ENCODE measurements at places on chromosomes 13 and 19.
A peak's percentile ranks its signal among the peaks of the same experiment; 100 is the strongest.

DNA sequence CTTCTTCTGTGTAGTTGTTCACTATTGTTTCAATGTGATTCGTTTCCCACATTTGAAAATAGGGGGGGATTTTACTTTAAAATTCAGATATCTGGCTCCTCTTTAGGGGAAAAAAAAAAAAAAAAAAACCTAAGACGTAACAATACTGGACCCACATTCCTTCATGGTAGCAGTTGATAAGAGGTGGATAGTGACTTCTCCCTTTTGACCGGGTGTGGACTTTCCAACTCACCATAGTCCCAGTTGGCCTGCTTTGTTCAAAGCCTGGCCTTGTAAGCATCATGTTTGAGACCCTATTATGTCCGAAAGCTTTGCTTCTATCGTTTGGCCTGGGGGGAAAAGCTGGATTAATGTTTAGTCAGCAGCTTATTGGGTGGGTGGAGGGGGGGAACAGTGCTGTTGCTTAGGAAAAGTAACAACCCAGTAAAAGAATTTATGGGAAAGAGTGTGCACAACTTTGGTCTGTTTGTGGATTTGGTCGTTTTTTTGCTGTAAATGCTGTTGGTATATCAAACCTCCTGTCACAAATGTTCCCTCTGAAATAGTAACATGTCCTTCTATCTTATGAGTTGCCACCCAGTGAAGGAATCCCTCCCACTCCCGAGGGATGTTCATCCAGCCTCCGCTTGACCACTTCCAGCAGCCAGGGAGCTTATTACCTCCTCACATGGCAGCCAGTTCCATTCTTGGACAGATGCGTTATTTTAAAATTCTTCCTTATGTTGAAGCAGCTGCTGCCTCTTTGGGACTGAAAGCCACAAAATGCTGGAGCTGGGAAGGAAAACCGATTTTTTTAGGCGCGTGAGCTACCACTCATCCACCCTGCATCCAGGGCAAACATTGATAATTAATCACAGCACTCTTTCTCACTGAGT, 10.4 kb downstream of the SAMD4B start:
- DNase-seq, result peak; percentile 35

DNA sequence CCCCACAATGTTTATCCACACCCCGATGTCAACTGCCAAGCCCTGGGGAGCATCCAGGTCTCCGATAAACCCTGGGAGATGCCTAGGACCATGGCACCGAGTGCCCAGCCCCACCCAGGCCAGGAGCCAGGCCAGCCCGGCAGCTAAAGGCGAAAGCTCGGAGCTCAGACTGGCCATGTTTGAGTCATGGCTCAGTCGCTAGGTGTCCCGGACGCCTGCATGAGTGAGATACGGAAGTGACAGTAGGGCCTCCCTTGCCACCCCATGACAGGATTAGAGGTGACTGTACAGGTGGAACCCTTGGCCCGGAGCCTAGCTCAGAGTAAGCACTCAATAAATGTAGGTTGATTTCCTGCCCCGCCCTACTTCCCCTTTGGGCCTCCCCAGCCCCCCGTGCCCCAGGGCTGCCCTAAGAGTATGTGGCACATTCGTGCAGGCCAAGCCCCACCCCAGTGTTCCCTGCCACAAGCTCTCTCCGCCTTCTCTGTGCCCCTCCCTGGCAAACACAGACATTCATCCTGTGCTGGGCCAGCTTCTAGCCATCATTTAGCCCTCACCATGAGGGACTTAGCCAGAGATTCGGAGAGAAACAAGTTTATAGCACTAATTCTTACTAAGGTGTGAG, 5.8 kb upstream of the TPM4 start:
- no peak for DNase-seq

DNA sequence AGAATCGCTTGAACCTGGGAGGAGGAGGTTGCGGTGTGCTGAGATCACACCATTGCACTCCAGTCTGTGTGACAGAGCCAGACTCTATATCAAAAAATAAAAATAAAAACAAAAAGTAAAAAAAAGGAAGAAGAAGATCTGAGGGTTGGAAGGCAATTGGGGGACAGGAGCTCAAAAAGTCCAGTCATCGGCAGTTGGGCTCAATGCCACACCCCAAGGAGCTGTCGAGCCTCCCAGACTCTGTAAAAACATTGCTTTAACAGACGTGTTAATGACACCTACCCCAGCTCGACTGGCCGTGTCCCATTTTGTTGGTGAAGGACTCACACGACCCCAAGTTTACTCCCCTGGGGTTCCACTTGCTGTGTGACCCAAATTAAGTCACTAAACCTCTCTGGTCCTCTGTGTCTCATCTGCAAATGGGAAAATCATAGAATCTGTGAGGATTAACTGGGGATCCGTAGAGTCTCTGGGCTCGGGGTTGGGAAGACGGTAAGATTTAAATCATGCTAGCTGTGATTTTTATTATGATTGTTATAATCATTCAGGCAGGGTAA, 7.0 kb downstream of the GNA15 start:
- DNase-seq, result no peak

- no peak for DNase-seq
Measured at GRCh38 chr19:50051964-50052363, 26.2 kb downstream of the ZNF473 start.

DNA sequence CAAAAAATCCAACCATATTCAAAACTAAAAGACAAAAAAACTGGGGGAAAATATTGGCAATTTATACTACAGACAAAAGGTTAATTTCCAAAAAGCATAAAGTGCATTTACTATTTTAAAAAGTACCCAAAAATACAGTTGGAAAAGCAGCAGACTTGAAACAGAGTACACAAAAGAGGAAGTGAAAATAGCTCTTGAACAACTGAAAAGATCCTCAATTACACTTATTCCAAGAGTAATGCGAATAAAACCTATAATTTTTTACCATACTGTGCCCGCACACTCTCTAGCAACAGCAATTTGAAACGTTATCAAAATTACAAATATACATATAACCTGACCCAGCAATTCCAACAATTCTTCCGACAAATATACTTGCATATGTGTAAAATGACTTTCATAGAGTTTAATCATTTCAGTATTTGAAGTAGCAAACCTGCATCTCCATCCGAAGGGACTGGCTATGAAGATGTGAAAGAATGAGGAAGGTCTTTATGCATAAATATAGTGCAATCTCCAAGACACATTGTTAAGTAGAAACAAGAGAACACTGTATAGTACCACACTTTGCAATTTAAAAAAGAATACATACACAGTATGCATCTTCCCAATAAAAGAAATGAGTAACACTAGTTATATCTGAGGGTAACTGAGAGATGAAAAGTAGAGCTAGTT, 25.4 kb downstream of the ALG5 start:
- no peak for DNase-seq

GRCh38 chr13:105219651-105220050, 1315.8 kb downstream of the EFNB2 start:
- DNase-seq, result peak; percentile 77

DNA sequence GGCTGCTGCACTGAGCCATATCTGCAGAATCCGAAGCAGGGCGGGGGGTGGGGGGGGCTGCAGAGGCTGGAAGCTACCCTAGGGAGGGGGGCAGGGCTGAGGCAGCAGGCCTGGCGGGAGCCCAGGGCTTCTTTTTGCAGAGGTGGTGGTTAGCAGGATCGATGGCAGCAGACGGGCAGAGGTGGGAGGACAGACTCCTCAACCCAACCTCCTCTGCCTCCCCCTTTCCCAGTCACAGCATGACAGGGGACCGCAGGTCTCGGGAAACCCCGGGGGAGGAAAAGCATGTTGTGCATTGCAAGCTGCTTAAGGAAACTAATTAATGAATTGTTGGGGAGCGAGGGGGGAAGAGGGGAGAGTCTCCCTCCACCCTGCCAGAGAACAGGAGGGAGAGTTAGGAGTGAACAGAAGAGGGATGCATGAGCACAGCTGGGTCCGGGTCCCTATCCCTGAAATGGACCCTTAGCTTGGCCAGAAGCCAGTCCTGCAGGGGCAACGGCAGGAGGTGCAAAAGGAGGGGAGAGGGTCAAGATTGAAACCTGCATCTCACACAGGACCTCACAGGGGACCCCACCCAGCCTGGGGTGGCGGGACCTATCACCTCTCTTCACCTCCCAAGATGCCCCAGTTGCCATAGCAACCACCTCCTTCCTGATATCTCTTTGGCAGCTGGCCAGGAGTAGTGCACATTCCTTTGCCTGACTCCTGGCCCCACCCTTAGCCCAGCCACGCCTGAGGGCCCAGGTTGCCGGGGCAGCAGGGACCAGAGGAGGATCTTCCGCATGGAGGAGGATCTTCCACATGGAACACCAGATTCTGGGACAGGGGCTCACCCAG, 1.8 kb downstream of the FXYD7 start:
- DNase-seq, result no peak

GRCh38 chr19:1012334-1012733, 8.6 kb downstream of the TMEM259 start:
- no peak for DNase-seq

- peak; percentile 71 for DNase-seq
Measured at GRCh38 chr13:31209172-31209840, 9.5 kb downstream of the B3GLCT start.

DNA sequence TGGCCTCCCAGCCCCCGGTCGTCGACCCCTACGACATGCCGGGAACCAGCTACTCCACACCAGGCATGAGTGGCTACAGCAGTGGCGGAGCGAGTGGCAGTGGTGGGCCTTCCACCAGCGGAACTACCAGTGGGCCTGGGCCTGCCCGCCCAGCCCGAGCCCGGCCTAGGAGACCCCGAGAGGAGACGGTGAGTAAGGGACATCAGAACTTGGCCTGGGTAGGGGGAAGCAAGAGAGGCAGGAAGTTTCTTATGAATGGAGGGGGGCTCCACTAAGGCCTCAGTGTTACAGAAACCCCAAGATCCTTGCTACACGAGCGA, 2.9 kb downstream of the FOSB start:
- DNase-seq, result no peak

DNA sequence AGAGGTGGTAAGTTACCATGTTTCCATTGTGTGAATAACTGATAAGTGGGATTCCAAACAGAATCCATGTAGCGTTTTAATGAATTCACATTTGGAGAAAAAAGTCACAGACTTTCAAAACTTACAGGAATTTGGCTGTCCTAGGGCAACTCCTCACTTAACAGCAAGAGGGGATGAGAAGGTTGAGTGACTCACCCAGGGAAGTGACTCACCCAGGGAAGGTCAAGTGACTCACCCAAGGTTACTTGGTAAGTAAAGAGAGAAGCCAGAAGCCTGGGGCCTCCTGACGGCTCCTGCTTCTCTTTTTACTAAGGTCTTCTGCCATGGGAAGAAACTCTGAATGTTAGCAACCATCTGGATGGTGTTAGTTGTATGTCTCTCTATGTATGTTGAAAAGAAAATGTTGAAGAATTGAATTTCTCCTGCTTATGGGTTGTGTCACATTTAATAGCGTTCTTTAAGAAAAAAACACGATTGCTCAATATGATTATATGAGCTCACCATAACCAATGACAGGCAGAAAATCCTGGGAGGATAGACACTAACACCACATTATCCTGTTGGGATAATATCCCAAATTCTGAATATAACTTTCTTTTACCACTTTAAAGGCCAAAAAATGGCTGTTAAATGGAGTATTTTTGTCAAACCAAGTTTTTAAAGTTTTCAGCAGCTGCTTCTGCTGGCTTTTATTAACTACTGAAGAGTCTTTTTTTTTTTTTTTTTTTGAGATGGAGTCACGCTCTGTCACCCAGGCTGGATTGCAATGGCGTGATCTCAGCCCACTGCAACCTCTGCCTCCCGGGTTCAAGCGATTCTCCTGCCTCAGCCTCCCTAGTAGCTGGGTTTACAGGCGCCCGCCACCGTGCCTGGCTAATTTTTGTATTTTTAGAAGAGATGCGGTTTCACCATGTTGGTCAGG, 195.6 kb downstream of the GGACT start:
- peak; percentile 100 for DNase-seq

- no peak for DNase-seq
Measured at GRCh38 chr19:1874554-1875185, 10.6 kb downstream of the ABHD17A start.

DNA sequence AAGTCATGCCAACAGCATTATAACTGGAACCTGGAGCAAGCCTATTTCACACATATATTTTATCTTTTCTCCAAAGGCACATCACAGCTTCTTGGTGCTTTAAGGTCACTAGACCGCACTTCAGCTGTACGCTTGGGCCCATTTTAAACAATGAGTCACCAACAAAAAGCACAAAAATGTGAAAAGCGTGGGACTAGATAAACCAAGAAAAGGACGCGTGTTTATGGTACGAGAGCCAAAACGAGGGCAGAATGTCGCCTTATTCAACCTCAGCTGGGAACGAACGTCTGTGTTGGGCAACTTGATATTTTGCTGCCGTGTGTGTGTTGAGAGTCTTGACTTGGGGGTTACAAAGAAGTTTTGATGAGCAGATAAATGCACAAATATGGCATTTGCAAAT, 9.2 kb upstream of the EHD2 start:
- DNase-seq, result no peak

GRCh38 chr13:112928020-112928971, 40.7 kb upstream of the MCF2L start:
- no peak for DNase-seq

DNA sequence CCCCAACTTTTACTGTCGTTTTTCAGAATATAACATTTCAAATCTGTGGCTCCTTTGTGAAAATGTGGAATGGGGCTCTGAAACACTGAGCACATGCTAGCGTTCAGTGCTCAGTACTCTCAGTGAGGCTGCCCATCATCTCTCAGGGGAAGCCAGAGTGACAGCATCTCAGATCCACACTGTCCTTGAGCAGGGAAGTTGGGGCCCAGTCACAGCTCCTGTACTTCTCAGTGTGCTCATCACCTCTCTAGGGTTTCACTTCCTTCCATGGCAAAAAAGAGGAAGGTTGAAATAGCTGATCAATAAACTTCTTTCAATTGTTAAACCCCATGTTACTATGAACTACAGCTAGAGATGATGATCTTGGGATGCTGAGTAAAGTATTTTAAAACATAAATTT, 565.9 kb upstream of the SPRY2 start:
- DNase-seq, result no peak

GRCh38 chr19:13053761-13054625, 48.7 kb downstream of the LYL1 start:
- peak; percentile 98 for DNase-seq

DNA sequence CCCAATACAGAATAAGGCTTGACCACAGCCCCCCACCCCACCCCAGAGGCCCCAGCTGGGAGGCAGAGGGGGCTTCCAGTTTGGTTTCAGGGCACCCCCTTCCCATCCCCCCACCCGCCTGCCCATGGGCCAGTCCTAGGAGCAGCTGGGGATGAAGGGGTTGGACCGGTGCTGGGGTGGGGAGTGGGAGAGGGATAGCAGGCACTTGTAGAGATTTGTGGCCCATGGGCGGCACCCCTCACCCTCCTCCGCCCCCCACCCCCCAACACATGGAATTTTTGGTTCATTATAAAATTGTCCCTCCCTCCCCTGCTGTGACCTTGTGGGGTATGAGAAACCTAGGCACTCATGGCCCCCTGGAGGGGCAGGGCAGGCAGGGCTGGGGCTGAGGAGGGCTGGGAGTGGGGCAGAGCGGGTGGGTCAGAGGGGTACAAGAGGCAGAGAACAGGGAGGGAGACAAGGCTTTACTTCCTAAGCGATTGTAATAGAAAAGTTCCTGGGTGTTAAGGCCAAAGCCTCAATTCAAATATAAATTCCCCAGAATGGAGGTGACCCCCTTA, 5.3 kb upstream of the GSK3A start:
- no peak for DNase-seq

All from fibroblast of skin of abdomen (primary cell).